Omental fat pad (tissue), 4 donors: ENCODE measurements at places on chromosomes 5 and 9. TPM values are rescaled to one million over a fixed set of nuclear protein-coding genes. Genes with fewer than 3 reads are reported as not detected.

GRCh38 chr9:89795538-89796195 is 190.9 kb downstream of the GADD45G start:
- DNase-seq: no peak

DNA sequence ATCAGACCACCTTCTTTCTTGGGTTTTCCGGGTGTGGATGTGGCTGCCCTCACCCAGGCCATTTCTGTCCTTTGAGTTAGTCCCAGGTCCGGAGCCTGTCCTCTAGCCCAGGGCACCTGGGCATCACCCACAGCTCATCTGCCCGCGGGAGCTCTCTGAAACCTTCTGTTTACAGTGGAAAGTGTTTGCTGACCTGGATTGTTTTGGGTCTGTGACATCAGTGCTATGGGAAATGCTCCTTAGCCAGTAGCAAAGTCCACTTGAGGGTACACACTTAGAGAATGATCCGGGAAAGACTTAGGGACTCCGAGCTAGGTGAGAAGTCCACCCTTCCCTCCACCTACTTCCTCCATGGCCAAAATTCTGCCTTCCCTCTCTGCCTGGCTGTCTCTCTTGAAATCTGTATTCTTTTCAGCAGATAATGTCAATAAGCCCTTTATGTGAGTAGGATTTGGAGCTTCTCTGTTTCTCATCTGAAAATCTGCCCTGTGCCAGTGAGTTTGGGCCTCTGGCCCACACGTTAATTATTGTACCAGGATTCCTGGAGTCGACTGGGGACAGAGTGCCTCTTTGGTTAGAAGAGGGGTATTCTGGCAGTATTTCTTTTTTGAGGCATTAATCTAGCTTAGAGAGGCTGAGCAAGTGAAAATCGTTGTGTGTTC is 19.9 kb downstream of the ABLIM3 start:
- DNase-seq: no peak

DNA sequence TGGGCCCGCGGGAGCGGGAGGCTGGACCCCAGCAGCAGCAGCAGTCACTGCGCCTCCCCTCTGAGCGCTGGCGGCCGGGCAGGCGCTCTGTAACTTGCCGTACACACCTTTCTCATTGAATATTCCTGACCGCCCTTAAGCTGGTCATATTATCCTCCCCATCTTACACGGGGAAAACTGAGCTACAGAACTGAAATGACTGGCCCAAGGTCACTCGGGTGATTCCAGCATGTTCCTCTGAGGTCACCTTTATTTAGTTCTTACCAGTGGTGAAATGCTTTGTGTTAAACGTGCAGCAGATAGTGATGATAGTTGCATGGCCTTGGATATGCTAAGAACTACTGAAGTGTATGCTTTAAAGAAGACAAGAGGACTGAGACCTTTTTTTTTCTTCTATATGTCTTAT is 607 bp downstream of the UQCRQ start:
- DNase-seq: no peak

DNA sequence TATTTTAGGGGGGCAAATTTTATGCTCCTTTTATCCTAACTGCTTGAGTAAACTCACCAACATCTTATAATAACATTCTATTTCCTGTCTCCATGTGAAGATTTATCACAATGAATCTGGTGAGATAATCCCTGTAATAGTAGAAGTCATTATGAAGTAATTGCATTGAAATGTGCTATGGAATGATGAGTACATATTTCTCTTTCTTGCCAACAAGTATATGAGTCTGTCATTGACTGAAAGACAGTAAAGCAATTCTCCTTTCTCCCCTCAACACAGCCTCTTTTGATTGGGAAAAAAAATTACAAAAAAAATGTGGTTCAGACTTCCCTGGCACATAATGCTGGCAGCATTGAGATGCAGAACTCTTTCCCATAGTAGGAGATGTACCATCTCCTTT is 459.2 kb upstream of the RGMB start:
- no peak for DNase-seq

- DNase-seq: no peak
Measured at GRCh38 chr5:155069961-155070360, 56.4 kb downstream of the KIF4B start.

DNA sequence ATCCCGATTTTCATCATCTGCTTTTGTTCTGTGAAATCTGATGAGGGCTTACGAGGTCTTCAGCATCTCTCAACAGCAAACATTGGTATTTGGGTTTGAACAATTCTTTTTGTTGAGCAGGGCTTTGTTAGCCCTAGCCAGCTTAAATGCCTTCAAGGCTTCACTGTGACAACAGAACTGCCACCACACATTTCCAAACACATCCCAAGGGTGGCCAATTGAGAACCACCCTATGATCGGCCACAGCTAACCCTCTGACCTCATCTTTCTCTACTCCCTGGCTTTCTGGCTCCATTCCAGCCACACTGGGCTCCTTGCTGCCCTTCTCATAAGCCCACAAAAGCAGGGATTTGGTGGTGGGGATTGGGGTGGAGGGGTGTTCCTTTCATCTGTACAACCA is 17.6 kb downstream of the MTX3 start:
- no peak for DNase-seq

GRCh38 chr5:24163091-24163490 is 481.7 kb downstream of the CDH10 start:
- no peak for DNase-seq

Gene IFNA2
- total RNA-seq: not detected

Gene PCDHB10
- 1.0 TPM for total RNA-seq

Gene DNM1
- total RNA-seq: 14.3 TPM
